ENCODE measurements at places on chromosomes 6 and 20.
A peak's percentile ranks its signal among the peaks of the same experiment; 100 is the strongest.

DNA sequence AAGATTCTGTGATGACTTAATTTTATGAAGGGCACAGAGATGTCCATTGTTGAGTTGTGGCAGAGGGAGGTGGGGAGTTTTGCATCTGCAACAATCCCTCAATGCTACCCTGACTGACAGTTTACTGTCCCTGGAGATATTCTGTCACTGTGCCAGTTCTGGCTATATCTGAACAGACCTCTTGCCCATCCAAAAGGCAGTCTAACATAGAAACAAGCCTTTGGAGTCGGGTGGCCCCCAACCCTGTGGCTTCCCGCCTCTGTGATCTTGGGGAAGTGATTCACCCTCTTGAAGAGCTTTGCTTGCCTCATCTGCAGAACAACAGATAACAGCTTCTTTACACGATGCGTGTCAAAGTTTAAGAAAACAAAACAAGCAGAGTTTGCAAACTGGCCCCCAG is 3.8 kb upstream of the E2F1 start:
- no peak for DNase-seq

GRCh38 chr20:40849456-40849855 is 160.4 kb upstream of the MAFB start:
- DNase-seq = no peak

- DNase-seq = no peak
These were observed 117.7 kb upstream of the GJE1 start for GRCh38 chr6:142015011-142015410.

DNA sequence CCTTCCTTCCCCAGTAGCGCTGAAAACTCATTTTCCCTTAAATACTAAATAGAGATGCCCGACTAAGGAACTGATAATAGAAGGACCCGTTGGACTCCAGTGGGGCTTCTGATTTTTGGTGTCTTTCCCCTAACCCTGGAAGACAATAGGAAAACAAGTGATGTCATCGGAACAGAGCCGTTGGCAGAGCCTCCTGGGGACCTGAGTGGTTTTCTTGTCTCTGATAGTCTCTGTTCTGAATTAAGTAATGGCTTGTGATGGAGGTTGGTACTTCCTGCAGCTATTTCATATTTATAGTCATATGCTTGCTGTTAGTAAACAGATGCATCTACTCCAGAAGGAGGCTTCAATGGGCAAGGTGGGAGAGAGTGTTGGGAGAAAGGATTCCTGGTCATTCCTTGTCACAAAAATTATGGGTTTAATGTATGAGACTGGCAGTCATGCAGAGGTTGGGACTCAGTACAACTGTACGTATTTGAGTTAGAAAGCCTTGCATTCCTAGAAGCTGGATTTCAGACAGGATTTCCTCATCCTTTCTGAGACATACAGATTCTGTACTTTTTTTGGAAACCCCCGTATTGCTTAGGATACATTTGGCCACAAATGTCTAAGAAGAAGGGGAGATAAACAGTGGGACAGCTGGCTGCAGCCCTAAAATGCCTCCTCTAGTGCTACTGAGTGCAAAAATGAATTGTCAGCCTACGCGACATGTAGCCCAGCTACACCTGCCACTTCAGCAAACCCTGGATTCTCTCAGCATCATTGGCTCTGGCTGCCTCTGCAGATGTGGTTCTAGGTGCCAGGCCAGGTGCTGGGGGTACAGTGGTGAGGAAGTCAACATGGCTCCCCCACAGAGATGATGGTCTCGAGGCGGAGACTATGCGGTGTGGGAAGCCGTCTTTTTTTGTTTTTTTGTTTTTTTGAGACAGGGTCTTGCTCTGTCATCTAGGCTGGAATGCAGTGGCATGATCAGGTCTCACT is 38.1 kb downstream of the CDS2 start:
- no peak for DNase-seq

- DNase-seq = no peak
These were observed 2.5 kb upstream of the SPATS1 start for GRCh38 chr6:44339763-44340625.

DNA sequence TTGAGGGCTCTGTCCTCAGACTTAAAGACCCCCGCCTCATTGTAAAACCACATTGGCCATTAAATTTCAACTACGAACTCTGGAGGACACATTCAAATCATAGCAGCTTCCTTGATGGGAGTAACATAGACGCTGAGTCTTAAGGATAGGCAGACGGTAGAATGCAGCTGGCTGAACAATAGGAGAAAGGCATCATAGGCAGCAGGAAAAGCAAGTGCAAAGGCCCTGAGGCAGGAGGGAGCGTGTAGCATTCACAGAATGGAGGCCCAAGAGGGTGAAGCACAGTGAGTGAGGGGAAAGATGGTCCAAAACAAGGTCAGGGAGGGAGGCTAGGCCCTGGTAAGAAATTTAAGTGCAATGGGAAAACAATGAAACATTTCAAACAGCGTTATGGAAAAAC is 8.6 kb upstream of the PFDN4 start:
- no peak for DNase-seq

DNA sequence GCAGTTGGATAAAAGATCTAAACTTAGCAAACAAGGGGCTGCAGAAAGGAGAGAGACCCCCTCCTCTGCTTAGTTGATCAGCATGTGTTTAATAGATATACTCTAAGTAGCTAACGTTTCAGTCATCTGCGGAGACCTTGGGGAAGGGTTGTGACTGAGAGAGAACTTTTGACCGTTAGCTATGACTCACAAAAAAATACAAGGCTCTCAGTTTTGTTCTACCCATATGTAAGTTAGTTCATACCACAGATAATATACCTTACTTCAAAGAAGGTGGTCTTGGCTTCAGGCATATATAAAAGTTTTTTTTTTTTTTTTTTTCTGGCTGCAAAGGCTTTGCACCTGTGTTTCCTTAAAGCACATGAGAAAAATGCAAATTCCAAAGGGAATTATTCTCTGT is 258.9 kb downstream of the GJA1 start:
- DNase-seq = no peak

GRCh38 chr6:11187301-11187700 is 45.2 kb downstream of the NEDD9 start:
- no peak for DNase-seq

DNA sequence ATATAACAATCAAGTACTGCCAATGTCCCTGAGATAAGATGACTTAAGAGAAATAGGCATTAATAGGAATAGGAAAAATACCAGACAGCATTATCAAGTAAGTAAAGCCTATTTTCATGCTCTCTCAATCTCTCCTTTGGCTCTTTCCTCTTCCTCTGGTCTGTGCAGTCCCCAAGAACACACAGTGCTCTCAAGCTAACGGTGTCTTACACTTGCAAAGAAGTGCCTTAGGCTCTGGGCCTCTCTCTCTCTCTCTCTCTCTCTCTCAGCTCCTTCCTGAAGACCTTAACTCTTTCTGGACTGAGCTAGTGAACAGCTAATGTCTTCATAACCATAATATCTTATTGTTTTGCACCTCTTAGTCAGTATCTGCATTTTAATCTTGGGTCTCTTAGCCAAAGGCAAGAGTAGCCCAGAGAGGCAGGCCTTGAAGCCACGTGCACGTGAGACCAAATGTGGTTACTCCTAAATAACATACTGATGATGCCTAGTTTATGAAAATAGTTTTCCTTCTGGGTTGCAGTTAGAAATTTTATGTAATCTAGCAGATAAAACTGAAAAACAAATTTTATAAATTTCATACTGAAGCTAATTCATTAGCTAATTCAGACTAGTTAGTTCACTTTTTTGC is 70.8 kb downstream of the TPD52L1 start:
- DNase-seq = no peak

DNA sequence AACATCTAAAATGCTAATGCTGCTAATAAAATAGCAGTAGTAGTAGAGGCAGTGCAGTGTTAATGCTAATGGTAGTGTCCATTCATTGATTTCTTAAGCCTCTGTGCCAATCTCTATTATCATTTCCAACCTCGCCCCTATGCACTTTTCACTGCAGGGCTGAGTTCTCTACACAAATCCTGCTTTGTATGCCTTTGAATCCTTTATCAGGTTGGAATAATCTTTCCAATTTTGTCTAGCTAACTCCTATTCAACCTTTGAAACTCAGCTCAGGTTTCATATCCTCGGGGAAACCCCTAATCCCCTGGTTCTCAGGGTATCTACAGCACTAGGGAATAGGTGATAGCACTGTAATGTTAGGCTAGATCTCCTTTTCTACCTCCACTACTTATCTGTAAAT is 284.0 kb upstream of the RUNX2 start:
- peak; percentile 16 for DNase-seq

- DNase-seq = no peak
These were observed 266.8 kb downstream of the CD83 start for GRCh38 chr6:14384175-14384949.

- no peak for DNase-seq
These were observed 50.1 kb upstream of the BACH2 start for GRCh38 chr6:90346729-90347128.

Data from NCI-H1930 (cell line).